ENCODE measurements at places on chromosomes 6 and 20. TPM values are rescaled to one million over a fixed set of nuclear protein-coding genes. Genes with fewer than 3 reads are reported as not detected.

SNAP91 gene
- total RNA-seq = 0.14 TPM

ADTRP gene
- not detected for total RNA-seq

TOX2 gene
- 8.5 TPM for total RNA-seq

EFCAB8 gene
- not detected for total RNA-seq

EEF1A2 gene
- total RNA-seq = 140 TPM

OR2H2 gene
- total RNA-seq = not detected
